Mesendoderm (in vitro differentiated cells): ENCODE measurements at places on chromosomes 4 and X.

DNA sequence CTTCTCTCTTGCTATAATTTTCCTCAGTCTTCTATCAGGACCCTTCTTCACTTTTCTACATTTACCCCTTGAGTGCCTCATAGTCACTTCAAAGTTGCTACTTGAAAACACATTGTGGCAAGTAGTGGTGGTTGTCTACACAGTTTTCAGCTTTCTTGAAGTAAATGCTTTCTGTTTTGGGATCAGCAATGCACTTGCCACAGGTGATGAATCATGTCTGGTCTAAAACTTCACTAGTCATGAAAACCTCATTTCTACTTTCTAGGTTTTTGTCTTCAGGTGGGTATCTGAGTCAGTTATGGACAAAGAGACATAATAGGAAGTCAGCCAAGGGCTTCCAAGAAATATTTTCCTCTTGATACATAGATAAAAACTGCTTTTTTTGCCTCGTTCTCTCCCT lies 359.2 kb downstream of the CCSER1 start:
- DNase-seq, result no peak
- H3K4me3 ChIP-seq, result no peak overlapping the region
- H3K27ac ChIP-seq, result no peak overlapping the region
- H3K36me3 ChIP-seq, result no peaks in the 10 kb centered on the region

GRCh38 chr4:153383131-153383530 lies 38.6 kb downstream of the MND1 start:
- H3K27me3 ChIP-seq, result no peaks in the 10 kb centered on the region
- no peaks in the 10 kb centered on the region for H3K36me3 ChIP-seq
- DNase-seq, result no peak
- H3K27ac ChIP-seq, result no peak overlapping the region

- H3K27me3 ChIP-seq, result no peaks in the 10 kb centered on the region
- no peaks in the 10 kb centered on the region for H3K36me3 ChIP-seq
- H3K4me1 ChIP-seq, result no peaks in the 10 kb centered on the region
- no peak overlapping the region for H3K27ac ChIP-seq
Observed at GRCh38 chr4:71609651-71610050, 174.2 kb downstream of the GC start.

- H3K27me3 ChIP-seq, result no peaks in the 10 kb centered on the region
- H3K36me3 ChIP-seq, result no peaks in the 10 kb centered on the region
- H3K4me3 ChIP-seq, result no peak overlapping the region
- no peak for DNase-seq
- no peaks in the 10 kb centered on the region for H3K4me1 ChIP-seq
- H3K27ac ChIP-seq, result no peak overlapping the region
Observed at GRCh38 chrX:85569096-85569495, 189.6 kb upstream of the POF1B start.

DNA sequence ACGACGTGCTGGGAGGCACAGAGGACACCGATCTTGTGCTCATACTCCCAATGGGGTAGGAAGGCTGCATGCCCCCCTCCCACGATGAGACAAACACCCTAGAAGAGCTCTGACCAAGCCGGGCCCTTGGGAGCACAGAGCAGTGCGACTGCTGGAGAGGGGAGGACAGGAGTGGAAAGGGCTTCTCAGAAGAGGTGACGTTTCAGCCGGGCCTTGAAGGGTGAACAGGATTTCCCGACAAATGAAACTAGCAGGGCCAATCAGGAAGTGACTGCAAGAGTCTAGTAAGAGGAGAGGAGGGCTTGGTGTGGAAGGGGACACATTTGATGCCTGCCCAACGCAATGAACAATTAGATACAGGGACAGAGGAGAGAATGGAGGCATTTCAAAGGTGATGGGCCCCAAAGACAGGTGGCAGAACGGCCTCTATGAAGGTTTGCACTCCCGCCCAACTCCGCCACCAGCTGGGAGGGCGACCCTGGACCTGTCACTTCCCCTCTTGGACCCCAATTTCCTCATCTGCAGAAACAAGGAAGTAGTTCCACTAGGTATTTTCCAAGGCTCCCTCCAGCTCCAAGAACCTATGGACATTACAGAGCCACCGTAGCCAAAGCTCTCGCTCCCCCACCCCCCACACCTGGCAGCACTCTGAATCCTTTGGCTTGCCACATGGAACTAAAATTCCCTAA lies 3.9 kb downstream of the HCFC1 start:
- H3K36me3 ChIP-seq, result no peaks in the 10 kb centered on the region
- no peak overlapping the region for H3K27ac ChIP-seq
- H3K4me1 ChIP-seq, result peaks cover 6% of the 10 kb centered on the region
- H3K27me3 ChIP-seq, result no peaks in the 10 kb centered on the region
- H3K4me3 ChIP-seq, result no peak overlapping the region

- H3K4me1 ChIP-seq, result peaks cover 7% of the 10 kb centered on the region
- H3K27ac ChIP-seq, result peak overlapping the region; percentile 53
- H3K4me3 ChIP-seq, result no peak overlapping the region
- H3K27me3 ChIP-seq, result no peaks in the 10 kb centered on the region
Observed at GRCh38 chr4:111986095-111986494, 159.2 kb upstream of the FAM241A start.

- no peak overlapping the region for H3K4me3 ChIP-seq
- no peaks in the 10 kb centered on the region for H3K4me1 ChIP-seq
- no peaks in the 10 kb centered on the region for H3K36me3 ChIP-seq
- H3K27ac ChIP-seq, result no peak overlapping the region
- H3K27me3 ChIP-seq, result no peaks in the 10 kb centered on the region
Observed at GRCh38 chr4:184420881-184421416, 53.4 kb downstream of the IRF2 start.

DNA sequence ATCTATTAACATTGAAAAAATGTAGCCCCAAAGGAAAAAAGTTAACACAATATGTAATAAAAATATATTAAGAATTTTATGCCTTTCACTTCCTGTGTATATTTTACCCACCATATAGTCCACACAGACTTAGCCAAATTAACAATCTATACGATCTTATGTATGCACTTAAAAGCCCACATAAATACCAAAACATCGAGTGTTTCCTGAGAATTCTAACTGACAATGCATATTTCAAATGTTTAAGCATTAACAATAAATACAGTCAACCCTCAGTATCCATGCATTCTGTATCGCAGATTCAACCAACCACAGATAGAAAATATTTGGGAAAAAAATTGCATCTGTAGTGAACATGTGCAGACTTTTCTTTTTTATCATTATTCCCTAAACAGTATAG lies 226.8 kb downstream of the COL25A1 start:
- no peaks in the 10 kb centered on the region for H3K4me1 ChIP-seq
- H3K27ac ChIP-seq, result no peak overlapping the region
- H3K36me3 ChIP-seq, result no peaks in the 10 kb centered on the region
- DNase-seq, result no peak

GRCh38 chr4:173200103-173200884 lies 31.7 kb downstream of the GALNT7 start:
- H3K36me3 ChIP-seq, result no peaks in the 10 kb centered on the region
- H3K27me3 ChIP-seq, result no peaks in the 10 kb centered on the region
- H3K4me3 ChIP-seq, result no peak overlapping the region
- H3K4me1 ChIP-seq, result no peaks in the 10 kb centered on the region

- H3K4me1 ChIP-seq, result no peaks in the 10 kb centered on the region
- H3K27me3 ChIP-seq, result no peaks in the 10 kb centered on the region
Observed at GRCh38 chrX:43716144-43716543, 60.0 kb downstream of the MAOA start.

- peak; percentile 35 for DNase-seq
- H3K36me3 ChIP-seq, result no peaks in the 10 kb centered on the region
- H3K27me3 ChIP-seq, result no peaks in the 10 kb centered on the region
Observed at GRCh38 chr4:89136525-89136924, 25.2 kb downstream of the TIGD2 start.
